GM10248 (cell line): ENCODE measurements at places on chromosomes 4 and X.

DNA sequence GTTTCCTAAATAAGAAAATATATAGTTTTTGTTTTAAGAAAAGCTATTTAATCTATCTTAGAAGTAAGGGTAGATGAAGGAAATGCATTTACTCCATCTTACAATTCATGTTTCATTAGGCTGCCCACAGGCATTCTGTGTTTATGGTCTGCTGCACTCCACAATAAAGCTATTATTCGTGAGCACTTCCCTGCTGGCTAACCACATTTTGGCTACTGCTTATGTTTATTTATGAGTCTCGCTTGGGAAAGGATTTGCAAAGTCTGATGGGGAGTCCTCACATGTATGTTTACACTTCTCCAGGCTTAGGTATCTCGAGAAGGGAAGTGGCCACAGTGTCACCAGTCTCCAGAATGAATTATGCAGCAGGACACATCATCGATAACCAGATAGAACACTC lies 260.8 kb upstream of the VCX start:
- no peak for DNase-seq

DNA sequence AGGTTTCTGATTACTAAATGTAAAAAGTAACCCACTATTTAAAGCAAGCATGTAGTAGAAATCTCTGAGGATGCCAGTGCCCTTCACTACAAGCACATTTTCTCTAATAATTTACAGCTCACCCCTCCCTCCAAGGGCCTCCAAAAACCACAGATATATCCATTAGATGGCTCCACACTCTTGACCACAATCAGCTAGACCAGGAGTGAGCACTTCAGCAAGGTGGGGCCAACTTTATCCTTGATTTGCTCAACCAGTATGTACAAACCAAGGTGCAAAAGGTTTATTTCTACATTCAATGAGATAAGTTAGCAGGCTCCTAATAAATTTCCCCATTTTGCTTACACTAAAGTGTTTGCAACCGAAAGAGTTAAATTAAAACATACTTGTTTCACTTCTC lies 35.8 kb downstream of the RFC1 start:
- no peak for DNase-seq

GRCh38 chr4:121360495-121360894 lies 20.3 kb downstream of the QRFPR start:
- no peak for DNase-seq

GRCh38 chr4:63729519-63729918 lies 679.7 kb downstream of the TECRL start:
- no peak for DNase-seq

DNA sequence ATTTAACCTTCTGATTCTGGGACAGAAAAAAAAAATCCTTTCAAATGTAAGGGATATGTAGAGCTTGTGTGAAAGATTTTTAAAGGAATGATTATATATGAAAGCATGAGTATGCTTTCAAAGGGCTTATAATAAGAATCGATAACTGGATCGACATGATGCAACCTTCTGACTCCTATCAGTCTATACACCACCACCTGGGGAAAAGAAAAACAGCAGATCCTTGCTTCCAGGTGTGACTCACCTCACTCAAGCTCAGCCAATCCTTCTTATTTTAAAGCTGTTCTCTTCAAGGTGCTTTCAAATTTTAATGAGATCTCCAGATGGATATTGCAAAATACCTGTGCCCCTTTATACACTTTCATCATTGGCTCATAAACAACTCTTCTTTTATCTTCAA lies 102.1 kb upstream of the EDNRA start:
- DNase-seq, result no peak

- no peak for DNase-seq
Observed at GRCh38 chr4:183798301-183799253, 106.5 kb upstream of the STOX2 start.

DNA sequence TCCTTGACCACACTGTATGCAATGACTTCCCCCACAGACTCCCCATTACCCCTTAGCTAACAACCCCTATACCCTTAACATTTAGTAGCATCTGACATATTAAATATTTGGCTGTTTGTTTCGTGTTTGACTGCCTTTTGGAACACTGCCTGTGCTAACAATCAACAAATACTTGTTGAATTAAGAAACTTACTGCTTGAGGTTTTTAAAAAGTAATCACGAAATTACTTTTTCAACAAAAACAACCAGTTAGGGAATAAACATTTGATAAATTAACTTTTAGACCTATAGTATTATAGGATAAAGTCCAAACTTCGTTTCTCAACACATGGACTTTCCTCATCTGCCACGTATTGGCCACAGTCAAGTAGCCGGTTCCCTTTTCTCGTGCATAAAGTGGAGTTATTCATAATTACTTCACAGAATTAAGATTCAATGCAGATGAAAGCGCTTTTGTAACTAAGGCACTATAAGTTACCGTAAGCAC lies 555 bp upstream of the ELMOD2 start:
- no peak for DNase-seq

DNA sequence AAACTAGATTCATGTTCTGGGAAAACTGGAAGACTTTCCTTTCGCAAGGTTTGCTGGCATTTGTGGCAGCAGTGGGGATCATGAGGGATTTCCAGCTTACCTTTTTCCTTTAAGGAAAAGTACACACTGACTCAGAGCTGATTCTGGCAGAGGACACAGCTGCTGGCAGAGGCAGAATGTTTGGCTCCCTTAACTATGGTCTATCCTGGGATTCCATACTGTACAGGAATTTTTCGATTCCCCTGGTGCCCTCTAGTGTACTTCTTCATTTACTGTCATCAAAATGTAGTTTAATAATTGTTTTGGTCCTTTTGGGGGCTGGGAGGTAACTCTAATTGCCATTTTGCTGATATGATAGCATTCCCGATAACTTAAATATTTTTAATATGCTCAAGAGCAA lies 152.7 kb downstream of the GABRG1 start:
- DNase-seq, result no peak
